Esophagus muscularis mucosa (tissue), 4 donors: ENCODE measurements at places on chromosomes 7 and 10. TPM values are rescaled to one million over a fixed set of nuclear protein-coding genes. Genes with fewer than 3 reads are reported as not detected.

The SLC35G1 gene
- 4.6 TPM for total RNA-seq

The BLNK gene
- 0.86 TPM for total RNA-seq

The ASIC3 gene
- 2.6 TPM for total RNA-seq

GRCh38 chr7:116522247-116522646 lies 2.6 kb upstream of the CAV1 start:
- no peaks in the 10 kb centered on the region for H3K36me3 ChIP-seq
- H3K4me3 ChIP-seq, result no peak overlapping the region
- peaks cover 32% of the 10 kb centered on the region for H3K4me1 ChIP-seq

DNA sequence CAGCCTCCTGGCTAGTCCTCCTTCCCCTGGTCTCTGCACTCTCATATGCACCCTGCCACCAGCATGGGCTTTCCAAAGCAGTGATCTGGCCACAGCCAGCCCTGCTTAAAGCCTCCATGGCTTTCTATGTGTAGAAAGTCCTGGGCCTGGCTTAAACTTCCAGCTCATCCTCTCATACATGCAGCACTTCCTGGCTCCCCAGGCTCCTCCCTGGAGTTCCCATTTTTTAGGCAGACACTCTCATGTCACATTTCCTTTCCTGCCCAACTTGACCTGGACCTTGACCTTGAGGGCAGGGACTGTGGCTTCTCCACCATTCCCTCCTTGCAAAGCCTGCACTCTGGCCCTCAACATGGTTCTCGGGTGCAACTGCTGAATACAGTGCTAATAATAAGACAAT lies 79.5 kb downstream of the CHST15 start:
- H3K27me3 ChIP-seq, result no peaks in the 10 kb centered on the region
- H3K4me1 ChIP-seq, result no peaks in the 10 kb centered on the region

DNA sequence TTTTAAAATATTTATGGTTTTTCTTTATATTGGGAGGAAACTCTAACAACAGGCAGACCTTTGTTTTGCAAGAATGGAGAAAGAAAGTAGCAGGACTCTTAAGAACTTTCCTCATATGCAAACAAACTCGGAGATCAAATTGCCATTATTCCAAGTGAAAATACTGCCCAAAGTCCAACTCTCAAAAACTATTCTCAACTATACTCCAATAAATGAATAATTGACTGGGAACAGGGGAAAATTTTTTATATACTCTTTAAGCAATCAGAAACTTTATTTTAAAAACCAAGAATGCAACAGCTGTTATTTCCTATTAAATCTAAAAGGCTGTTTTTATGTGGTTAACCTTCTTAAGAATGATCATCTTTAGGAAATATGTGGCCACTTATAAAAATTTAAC lies 101.9 kb downstream of the COL28A1 start:
- DNase-seq, result no peak
- no peaks in the 10 kb centered on the region for H3K36me3 ChIP-seq
- H3K27ac ChIP-seq, result no peak overlapping the region

GRCh38 chr10:35674843-35675242 lies 32.7 kb upstream of the FZD8 start:
- no peak overlapping the region for H3K4me3 ChIP-seq
- peak; percentile 5 for DNase-seq
- H3K4me1 ChIP-seq, result no peaks in the 10 kb centered on the region
- H3K27ac ChIP-seq, result no peak overlapping the region
